Peyer's patch (tissue), 4 donors: ENCODE measurements at places on chromosomes 2 and 18.

DNA sequence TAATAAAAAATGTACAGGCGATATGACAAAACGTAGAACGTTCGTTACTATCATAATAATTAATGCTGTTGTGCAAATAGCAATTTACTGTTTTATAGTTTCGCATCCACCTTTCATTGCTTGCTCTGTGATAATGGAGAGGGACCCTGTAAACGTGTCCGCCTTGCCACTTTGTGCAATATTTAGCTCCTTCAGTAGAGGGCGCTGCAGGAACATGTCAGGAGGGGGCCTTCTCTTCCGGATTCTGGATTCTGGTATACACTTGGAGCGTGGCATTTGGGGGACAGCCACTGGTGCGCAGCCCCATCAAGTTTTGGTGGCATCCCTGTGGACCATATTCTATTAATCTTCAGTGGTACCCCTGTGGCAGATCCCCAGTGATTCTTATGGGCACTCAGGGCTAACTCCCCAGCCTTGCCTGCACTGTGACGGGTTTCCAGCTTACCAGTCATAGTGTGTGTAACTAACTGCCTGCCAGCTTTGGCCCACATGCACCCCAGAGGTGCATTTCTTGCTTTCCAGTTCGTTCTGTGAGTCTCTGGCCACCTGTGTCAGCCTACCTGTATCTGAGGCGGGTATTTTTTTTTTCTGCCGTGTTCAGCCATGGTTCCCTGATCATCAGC, 140.3 kb downstream of the CYRIA start:
- DNase-seq: no peak

DNA sequence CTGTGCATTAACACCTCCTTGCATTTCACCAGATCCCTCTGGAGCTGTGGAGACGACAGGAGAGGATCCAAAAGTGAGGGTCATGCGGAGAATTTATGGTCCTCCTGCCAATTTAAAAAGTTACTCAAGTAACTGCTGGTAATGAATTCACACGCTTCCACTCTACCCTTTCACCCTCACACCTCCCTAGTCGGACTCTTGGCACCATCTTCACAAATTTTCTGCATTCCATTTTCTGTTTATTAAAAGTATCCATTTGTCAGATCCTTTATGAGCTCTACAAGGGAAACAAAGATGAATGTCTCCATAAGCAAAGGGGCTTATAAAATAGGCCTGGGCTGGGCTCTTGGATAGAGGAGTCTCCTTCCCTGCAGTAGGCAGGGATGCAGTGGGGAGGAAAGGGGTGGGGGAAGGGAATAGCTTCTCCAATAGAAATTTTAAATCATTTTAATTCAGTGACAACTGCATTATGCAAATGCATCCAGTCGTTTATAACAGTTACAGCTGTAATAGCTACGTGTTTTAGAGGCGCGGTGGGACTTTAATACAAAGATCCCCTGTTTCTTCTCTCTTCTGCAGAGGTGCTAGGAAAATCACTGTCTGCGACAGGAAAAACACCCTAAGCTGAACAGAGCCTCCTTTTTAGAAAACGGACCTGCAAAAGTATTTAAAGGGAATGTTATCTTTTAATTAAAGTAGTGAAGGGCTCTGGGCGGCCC, 132.2 kb downstream of the EPHA4 start:
- DNase-seq: no peak

GRCh38 chr2:181574321-181574720, 82.6 kb downstream of the CERKL start:
- no peak for DNase-seq

DNA sequence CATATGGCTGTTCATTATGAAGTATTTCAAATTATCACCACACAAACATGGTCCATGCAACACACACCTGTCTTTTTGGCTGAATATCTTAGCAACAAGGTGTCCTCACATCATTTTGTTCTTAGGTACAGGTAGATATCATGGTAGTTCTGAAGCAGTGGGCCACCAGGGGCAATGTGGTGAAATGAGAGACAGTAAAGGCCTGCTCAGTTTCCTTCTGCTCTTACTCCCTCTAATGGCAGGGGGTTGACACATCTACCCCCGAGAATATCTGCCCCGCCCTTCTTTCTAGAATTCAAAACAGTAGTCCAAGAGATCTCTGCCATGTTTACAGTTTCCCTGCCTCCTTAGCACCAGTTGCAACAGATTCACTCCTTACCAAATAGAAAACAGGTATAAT, 147.0 kb upstream of the KLHL14 start:
- no peak for DNase-seq

- no peak for DNase-seq
Observed at GRCh38 chr2:78070693-78071092, 548.5 kb upstream of the LRRTM4 start.

- no peak for DNase-seq
Observed at GRCh38 chr2:98091738-98092137, 4.8 kb downstream of the VWA3B start.
